Stimulated activated CD8-positive, alpha-beta memory T cell treated with anti-CD3 and anti-CD28 coated beads, Interleukin-4, amount 100 ng/mL, for 48 hours (primary cell): ENCODE measurements at places on chromosomes 1 and 21.

DNA sequence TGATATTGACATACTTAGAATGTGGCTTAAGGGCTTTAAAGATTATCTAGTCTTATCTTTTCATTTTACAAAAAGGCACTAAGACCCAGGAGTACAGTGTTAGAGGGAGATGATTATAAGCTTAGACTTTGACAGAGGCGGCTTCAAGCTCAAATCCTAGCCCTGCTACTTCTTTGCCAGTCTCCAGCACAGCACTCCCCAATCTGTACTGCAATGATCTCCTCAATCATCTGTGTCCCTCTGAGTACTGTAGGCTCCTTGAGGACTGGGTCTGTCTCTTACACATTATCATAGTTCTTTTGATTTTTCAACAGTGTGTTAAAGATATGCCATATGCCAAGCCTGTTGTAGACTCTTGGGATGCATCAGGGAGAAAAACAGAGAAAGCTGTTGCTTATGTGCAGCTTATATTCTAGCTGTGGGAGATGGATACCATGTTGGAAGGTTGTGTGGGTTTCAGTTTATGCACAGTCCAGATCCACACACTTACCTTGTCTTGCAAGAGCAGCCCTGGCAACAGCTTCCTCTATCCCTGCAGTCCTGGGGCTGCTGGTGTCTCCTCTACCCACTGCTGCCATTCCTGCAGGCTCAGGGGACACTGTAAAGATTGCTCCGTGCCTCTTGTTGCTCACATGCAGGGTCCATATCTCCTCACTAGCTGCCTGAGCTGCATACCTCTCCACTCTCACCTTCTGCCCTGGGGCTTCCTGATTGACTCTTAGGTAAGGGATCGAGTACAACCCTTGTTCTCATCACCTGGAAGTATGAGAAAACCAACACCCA lies 103.9 kb upstream of the TSPAN2 start:
- no peak for DNase-seq

DNA sequence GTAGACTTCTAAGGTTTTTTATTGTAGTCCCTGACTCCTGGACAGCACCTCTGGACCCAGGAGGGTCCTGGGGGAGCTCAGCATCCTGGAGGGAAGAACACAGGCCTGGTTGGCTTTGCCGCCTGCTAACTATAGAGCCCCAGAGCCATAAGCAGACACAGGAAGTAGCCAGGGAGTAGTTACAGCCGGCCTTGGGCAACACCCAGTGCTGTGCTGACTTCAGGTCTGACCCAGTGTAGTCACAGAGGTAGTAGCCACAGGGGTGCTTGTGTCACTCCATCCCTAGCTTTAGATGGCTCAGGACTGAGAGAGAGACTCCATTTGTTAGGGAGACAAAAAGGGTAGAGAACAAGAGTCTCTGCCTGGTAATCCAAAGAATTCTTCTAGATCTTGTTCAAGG lies 21.9 kb downstream of the MCOLN2 start:
- no peak for DNase-seq

GRCh38 chr1:171816300-171816901 lies 24.9 kb upstream of the DNM3 start:
- DNase-seq: no peak

DNA sequence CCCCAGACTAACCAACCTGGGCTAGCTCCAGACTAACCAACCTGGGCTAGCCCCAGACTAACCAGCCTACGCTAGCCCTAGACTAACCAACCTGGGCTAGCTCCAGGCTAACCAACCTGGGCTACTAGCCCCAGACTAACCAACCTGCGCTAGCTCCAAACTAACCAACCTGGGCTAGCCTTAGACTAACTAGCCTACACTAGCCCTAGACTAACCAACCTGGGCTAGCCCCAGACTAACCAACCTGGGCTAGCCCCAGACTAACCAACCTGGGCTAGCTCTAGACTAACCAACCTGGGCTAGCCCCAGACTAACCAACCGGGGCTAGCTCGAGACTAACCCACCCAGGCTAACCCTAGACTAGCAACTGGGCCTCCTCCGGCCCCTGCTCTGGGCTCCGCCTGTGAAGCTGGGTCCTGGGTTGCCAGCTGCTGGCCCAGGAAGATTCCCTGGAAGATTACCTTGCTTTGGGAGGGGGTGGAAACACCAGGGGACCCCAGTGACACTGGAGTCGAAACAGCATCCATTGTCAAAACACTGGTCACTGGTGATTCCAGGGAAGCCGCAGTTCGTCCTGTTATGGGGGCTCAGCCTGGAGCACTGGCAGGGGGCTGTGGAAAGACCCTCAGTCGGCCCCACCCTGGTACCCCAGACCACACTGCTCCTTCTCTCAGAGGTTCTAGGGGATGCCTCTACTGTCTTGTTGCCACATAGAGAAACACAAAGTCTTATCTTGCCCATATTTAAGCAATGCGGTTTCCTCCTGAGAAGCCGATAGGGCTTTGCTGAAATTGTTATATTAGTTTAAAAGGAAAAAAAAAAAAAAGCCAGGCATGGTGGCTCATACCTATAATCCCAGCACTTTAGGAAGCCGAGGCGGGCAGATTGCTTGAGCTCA lies 1.1 kb downstream of the TFF2 start:
- peak; percentile 12 for DNase-seq

DNA sequence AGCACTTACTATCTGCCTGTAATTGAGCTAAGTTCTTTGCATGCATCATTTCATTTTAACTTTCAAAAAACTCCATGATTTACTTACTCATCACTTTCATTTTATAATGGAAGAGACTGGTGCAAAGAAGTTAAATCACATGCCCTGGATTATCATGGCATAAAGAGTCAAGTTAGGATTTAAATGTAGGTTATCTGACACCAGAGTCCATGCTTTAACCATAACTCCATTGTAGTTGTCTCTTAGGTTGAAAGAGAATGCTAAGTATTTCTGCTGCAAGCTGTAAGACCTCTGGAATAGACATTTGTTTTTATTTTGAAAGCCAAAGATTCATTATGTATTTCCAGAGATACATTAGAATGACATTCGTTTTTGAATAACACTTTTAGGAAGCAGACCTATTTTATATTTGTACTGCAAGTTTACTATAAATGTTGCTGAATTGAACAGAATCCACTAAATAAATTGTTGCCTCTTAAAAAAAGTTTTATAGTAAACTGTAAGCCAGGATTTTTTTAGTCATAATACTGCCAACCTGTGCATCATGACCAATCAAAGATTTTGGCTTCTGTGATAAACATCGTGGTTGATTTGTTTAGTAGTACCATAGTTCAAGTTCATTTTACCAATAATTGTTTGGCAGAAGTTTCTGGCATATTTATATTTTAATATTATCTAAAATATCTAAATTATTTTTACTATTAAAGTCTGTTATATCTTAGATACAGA lies 26.1 kb downstream of the CFH start:
- no peak for DNase-seq

DNA sequence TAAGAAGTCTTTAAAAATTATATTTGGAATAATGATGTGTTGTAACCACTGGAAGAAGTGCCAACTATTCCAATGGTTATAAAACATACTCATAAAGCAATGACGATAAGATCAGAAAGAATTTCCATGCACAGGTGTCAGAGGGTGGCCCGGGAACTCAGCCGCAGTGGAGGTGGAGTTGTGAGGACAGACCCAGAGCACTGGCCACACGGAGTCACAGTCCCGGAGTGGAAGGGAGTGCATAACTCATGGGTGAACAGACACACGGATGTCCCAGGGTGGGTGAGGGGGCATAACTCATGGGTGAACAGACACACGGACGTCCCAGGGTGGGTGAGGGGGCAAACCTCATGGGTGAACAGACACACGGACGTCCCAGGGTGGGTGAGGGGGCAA lies 2.5 kb downstream of the KRTAP10-4 start:
- no peak for DNase-seq

DNA sequence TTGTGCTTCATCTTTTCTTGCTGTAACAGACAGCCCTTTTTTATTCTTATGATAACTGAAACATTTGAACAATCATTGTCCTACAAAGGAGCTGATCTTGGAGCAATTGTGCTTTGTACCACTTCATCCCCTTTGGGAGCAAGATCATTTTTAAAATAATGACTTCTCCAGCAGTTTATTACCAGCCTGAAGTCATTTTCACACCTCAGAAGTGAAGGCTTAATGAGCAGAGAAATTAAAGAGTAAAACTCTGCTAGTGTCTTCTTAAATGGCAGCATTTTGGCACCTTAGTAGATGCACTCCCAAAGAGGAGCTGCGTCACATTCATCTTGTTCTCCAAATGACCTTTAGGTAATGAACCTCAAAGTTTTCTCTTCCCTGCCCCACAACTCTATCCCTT lies 439.6 kb upstream of the CAMK1G start:
- no peak for DNase-seq

GRCh38 chr1:107135463-107135862 lies 5.4 kb upstream of the NTNG1 start:
- peak; percentile 36 for DNase-seq

GRCh38 chr1:114122941-114123618 lies 30.6 kb downstream of the SYT6 start:
- no peak for DNase-seq

DNA sequence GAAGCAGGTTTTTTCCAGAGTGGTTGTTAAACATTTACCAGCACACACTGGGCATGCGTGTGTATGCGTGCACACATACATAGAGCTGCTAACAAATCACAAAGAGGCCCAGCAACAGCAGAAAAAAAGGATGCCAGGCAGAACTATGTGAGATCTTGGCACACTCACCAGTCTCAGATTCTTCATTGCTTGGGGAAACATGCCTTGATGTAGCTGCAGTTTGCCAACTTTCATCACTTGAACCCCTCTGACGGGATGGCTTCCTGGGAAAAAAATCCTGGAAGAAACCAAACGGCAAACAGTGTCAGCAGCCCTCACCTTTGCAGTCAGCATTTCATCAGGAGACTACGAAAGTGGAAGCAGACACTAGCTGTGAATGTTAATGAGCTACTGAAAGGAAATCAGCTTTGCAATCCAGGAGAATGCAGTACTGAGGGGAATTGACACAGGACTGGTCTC lies 609.1 kb downstream of the KIF26B start:
- no peak for DNase-seq

GRCh38 chr1:201538612-201539551 lies at the start of gene NAV1:
NAV1 (plus strand) TSS chr1:201539127; CDS start chr1:201622885, 83,758 bp downstream.
- DNase-seq: no peak

GRCh38 chr21:14603202-14603601 lies 57.1 kb upstream of the SAMSN1 start:
- DNase-seq: no peak

- peak; percentile 6 for DNase-seq
Measured at GRCh38 chr21:42157606-42158310, 61.2 kb upstream of the ABCG1 start.

GRCh38 chr1:75472089-75472970 lies 138.6 kb downstream of the SLC44A5 start:
- DNase-seq: no peak

GRCh38 chr1:110409316-110409715 lies 1.8 kb upstream of the LAMTOR5 start:
- DNase-seq: no peak

GRCh38 chr1:200150006-200150405 lies 122.5 kb downstream of the NR5A2 start:
- no peak for DNase-seq

DNA sequence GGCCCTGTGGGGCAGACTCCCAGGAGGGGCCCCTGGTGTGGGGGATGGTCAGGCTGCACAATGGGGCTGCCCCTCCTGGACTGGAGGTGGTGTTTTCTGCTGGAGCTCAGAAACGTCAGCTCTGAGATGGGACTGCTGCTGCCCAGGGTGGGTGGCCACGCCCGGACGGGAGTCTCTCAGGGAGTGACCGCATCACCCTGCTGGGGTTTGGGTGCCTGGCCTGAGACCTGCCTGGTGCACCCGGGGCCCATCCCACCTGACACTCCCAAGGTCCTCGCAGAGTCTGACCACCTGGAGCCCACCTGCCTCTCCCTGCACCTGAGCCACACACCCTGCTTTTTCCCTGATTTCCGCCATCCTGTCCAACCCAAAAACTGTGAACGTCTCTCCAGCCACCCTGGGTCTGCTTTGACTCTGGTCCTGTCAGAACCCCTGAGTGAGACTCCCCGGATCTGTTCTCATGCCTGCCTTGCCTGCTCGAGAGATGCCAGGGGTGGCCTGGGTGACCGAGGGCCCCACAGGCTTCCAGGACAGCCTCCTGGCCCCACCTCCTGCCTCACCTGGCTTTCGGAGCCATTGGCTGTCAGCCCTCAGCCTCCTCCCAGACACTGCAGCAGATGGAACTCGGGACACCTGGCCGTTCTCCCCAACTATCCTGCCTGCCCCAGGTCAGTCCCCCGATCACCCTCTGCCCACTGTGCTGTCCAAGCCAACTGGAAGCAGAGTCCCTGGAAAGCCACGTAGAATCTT lies 11.6 kb upstream of the SMYD3 start:
- DNase-seq: no peak

DNA sequence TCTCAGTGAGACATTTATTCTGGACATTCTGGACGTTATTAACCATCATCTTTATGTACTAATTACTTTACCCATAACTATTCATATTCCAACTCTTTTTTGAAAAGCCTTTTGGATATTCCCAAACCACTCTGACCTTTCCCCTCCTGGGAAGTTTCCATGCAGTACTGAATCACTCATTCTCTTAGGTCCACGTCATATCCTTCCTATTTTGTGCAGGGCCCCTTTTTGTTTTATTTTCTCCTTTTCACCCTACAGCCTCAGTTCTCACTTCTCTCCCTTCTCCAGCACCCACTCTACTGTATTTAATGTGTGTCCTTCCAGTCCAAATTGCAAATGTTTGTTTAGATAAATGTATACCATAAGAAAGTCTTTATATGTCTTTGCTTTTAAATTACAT lies 16.4 kb upstream of the ATP1A1 start:
- no peak for DNase-seq

DNA sequence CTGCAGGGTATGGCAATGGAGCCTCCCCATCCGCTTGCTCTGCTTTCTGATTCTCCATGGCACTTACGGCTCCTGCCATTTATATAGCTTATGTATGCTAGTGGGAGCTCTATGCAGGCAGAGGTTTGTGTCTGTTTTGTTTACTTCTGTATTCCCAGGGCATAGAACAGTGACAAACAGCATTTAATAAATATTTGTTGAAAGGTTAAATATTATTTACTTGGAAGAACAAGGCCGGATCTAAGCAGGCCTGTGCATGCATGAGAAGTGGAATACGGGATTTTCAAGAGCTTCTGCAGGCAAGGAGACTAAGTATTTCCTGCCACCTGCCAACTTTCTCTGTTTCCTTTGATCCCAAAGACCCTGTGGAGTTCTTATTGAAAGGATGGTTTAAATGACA lies 90.7 kb downstream of the XCL2 start:
- no peak for DNase-seq

- DNase-seq: no peak
Measured at GRCh38 chr1:232962761-232963745, 12.6 kb downstream of the NTPCR start.

GRCh38 chr1:238186887-238187574 lies 296.3 kb upstream of the ZP4 start:
- no peak for DNase-seq

DNA sequence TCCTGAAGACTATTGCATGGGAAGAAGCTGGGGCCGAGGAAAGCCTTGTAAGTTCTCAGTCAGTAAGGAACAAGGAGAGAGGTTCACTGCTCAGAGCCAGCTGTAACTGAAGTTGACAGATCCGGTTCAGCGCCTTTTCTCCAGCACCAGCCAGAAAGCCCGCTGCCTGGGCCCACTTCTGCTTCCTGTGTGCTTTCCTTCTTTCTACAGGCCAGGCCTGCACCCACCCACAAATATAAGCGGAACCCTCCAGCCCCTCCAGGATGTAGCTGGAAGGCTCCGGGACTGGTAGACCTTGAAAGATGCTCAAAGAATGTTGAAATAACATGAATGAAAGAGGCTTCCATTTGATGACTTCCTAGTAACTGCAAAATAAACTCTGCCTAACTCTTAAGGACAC lies 38.8 kb downstream of the PARP1 start:
- DNase-seq: no peak

GRCh38 chr1:116571215-116571919 lies 541 bp upstream of the CD58 start:
- no peak for DNase-seq
